ENCODE measurements at places on chromosomes 16 and 17.

- DNase-seq: no peak
Measured at GRCh38 chr17:65039336-65039988, 17.1 kb downstream of the GNA13 start.

DNA sequence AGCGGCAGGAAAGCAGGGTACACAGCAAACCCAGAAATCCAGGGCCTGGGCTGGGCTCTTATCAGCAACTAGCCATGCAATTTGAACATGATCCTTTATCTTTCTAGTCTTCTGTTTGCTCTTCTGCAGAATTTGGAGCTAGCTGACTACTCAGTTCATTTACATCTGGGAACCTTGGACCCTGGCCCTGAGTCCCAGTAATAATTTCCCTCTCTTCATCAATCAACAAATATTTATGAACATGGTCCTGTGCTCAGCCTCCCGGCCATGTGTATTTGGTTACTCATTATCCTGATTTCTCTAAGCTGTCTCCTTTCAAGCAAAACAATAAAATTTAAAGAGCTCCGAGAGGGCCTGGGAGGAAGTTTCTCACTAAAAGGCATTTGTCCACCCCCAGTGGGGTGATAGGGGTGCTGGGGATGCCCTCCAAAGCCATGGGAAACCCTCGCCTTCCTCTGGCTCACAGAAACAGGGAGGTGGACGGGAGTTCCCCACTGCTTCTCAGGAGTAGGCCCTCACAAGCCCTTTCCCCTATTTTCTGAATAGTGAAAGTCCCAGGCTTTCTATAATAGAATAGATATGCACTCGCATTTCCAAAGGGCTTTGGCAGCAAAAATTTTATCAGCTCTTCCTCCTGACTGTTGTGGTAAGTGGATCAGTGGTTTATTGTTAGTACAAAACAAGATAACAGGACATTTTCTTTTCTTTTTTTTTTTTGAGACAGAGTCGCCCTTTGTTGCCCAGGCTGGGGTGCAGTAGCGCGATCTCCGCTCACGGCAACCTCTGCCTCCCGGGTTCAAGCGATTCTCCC, 6.9 kb upstream of the WDR59 start:
- DNase-seq: peak; percentile 100

GRCh38 chr17:73625006-73625405, 19.2 kb downstream of the SDK2 start:
- DNase-seq: no peak

DNA sequence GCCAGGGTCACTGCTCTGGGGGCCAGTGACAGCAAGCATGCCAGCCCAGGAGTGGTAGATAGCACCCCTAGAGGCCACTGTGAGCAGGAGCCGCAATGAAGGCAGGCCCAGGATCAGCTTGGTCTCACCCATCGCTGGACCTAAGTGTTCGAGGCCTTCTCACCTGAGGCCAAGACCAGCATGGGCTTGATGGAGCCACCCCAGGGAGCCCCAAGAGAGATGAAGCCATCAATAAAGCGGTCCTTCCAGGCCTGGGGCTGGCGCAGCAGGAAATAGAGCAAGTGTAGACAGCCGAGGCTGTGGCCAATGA, 1.8 kb downstream of the LCAT start:
- peak; percentile 61 for DNase-seq

DNA sequence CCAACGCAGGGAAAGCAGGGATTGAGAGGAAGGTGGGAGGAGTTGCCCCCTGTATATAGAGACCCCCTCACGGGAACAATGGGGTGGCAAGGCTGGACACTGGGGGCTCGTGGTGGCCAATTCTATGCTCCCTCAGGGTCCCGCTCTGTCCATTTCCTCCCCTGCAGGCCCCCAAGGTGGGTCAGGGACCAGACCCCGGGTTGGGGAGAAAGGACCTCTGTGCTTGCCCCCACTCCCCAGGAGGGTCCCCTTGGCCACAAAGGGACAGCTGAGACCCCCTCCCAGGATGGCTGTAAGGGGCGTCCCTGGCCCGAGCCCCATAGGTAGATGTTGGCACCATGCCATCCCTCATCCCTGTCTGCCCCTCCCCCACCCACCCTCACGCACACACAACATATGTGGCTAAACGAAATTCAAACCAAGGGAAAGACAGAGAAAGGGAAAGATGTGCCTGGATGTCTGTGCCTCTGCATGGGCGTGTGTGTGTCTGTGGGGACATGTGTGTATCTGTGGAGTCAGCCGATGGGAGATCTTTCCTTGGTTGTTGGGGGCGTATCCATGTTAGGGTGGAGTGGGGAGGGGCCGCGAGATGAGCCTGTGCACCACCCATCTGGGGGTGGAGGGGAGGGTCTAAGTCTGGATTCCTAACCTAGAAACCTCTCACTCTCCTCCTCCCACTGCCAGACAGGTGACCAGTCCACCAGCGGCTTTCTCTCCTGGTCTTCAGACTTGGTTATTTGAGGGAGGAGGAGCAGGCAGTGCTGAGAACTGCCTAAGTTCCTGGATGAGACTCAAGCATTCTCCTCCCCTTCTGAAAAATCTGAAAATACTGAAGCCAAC, 642 bp upstream of the NEUROD2 start:
- DNase-seq: no peak

DNA sequence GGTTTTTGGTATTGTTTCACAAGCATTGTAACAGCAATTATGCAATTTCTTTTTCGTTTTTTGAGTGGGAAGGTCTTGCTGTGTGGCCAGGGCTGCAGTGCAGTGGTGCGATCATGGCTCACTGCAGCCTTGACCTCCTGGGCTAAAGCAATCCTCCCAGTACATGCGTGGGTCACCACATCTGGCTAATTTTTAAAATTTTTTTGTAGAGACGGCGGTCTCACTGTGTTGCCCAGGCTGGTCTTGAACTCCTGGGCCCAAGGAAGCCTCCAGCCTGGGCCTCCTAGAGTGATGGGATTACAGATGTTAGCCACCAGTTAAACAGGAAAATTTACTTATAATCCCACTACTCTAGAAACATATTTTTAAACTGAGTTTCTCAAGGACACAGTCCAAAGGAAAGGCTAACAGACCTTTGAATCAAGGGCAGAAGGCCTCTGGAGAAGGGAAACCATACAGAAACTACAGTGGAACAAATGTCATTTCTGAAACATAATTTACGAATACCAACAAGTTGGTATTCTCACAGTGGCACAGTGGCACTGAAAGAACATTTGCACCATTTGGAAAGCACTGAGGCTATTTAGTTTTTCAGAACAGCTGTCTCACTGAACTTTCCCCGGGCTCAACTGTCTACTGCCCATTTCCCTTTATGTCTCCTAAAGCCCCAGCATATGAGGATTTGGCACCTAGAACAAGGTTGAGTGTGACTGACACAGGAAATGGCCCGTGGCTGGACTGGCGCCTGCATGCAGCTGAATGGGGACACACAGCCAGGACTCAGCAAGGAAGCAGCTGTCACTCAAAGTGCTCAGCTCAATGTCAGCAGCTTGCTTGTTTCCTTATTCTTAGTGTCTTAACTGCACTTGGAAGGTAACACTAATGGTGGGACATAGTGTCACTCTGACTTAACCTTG, 2.8 kb upstream of the PRKAR1A start:
- peak; percentile 77 for DNase-seq

DNA sequence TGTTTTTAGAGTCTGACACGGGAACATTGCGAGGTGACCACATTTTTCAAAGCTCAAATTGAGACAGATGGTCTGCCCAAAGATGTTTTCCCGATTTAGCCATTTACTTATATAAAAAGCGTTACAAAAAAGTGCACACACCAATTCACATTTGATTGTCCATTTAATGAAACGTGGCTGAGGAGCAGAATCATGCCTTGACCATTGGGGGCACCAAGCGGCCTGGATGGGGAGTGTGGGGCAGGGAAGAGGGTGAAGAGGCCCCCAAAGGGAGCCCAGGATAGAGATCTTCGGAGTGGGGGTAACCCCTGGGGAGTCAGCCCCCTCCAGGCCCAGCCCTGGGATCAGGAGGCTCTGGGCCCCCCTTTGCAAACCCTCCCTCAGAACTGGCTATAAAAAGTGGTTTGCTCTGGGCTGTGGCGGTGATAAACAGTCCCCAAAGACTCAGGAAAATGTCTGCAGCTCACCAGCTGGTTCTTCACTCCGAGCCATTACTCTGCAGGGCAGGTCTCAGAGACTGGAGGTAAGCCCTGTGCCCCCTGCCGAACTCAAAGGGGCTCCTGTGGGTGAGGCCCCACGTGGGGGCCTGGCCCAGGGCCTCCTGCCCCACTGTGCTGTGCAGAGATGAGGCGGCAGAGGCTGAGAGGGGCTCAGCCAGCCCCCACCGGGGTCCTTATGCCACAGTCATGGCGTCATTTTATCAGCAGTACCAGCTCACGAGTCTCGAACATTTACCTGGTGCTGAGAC, 105.9 kb upstream of the SEC14L1 start:
- no peak for DNase-seq

DNA sequence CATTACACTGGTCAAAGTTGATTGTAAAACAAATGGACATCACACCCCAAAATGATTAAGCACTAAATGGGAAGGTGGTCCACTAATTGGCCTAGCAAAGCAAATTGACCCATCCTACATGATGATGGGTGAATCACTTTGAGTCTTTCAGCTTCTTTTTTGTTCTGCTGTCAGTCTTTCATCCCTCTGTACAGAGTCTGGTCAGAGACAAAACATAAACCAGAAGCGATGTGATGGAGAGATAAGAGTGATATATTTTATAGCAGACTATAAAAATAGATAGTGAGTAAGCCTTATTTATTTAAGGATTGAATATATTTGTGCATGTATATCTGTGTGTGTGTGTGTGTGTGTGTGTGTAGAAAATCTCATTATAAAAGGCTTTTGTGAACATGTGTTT, 618.4 kb upstream of the SOX9 start:
- no peak for DNase-seq

DNA sequence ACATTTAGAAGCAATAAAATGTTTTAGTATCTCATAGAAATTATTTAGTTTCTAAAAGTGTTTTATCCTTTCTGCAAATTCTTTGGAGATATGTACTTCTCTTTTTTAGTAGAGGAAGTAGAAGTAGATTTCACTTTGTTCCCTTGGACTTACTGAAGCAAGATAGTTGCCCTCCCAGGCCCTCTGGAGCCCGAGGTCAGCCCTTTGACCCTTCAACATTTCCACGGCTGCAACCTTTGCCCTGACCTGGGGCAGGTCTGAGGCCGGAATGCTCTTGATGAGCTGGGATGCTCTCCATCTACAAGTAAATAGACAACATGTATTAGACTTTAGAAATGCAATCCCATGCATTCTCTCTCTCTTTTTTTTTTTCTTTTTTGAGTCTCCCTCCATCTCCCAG, 167.5 kb downstream of the CDK5R1 start:
- no peak for DNase-seq

DNA sequence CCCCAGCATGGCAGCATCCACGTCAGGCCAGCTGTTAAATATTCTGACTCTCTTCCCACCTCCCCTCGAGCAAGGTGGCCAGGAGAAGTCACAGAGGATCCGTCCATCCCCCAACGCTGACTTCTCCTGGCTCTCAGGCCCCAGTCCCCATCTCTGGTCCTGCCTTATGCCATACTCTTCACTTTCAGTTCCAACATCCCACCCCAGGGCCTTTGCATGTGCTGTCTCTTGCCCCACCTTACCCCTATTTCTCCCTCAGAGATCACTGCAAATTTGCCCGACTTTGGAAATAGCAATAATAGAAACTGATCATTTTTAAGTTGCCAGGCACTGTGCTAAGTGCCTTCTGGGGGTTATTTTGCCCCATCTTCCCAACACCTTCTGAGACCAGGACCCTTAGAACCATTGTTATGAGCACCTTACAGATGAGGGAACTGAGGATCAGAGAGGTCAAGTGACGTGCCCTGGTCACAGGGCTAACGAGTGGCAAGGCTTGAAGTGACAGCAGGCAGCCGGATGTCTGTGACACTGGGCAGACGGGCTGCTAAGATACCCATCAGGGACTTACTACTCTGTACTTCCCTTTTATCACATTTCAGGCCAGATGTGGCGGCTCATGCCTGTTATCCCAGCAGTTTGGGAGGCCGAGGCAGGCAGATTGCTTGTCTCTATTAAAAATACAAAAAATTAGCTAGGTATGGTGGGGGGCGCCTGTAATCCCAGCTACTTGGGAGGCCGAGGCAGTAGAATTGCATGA, 17.7 kb downstream of the HID1 start:
- no peak for DNase-seq

- no peak for DNase-seq
Measured at GRCh38 chr17:31631766-31632165, 227.3 kb downstream of the COPRS start.

DNA sequence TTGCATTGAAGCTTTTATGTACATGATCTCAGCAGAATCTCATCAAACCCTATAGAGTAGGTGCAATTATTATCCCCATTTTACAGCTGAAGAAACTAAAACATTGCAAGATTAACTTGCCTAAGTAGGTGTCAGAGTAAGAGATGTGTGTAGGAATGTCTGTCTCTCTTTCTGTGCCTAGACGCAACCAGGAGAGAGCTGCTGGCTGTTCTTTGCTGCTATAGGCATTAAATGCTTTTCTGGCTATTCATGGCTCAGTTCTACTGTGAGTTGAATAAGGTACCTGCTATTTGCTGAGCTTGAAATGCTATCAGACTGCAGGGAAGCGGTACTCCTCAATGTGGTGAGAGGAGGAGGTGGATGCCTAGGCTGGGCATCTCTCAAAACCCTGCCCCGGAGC, 17.0 kb downstream of the IRX5 start:
- no peak for DNase-seq

DNA sequence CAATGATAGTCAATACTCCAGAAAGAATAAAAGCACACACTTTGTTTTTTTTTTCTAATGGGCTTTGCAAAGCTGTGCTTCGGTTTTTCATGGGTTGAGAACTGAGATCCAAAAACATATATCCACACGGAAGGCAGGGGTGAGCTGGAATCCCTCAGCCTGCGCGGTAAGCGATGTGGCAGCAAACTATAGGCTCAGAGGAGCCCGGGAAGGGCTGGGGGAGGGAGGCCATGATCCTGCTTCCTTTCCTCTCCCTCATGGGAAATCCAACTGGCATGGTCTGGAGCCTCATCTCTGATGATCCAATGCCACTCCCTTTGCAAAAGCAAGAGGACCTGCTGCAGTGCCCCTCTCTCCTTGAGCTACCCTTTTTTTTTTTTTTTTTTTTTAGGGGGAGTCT, 8.2 kb downstream of the RBFOX3 start:
- DNase-seq: no peak

- DNase-seq: no peak
Measured at GRCh38 chr16:88005181-88005581, 53.9 kb downstream of the BANP start.

DNA sequence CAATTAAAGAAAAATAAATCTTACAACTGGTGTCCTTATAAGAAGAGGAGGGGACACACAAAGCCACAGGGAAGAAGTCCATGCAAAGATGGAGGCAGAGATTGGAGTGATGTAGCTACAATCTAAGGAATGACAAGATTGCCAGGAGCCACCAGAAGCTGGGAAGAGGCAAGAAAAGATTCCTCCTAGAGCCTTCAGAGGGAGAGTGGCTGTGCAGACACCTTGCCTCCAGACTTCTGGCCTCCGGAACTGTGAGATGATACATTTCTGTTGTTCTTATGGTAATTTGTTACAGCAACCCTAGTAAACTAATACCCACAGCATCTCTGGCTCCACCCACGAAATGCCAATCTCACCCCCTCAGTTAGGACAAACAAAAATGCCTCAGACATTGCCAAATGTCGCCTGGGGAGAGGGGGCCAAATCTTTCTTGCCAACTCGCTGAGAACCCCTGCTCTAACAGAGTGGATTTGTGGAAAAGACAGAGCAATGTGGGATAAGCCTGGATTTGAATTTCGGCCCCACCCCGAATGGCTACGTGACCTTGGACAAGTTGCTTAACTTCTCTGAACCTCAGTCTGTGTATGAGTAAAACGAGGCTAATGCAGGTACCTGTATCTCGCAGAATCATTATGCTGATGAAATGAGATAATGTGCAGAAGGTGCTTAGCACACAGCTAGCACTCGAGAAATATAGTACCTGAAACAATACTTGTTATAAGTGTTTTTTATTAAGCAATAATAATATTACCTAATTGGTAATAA, 37.1 kb upstream of the CSNK2A2 start:
- DNase-seq: no peak

Measured in HepG2 (cell line).